Hair follicular keratinocyte (primary cell): ENCODE measurements at places on chromosomes 2 and 18. TPM values are rescaled to one million over a fixed set of nuclear protein-coding genes. Genes with fewer than 3 reads are reported as not detected.

POTEC gene
- not detected in 2 replicates for total RNA-seq

HOXD10 gene
- not detected in 2 replicates for total RNA-seq

NR4A2 gene
- 0.11 and 0.31 TPM in 2 replicates for total RNA-seq

DPYSL5 gene
- total RNA-seq: not detected in 2 replicates

RAB6C gene
- not detected in 2 replicates for total RNA-seq
